ENCODE measurements at places on chromosomes 5 and 9. TPM values are rescaled to one million over a fixed set of nuclear protein-coding genes. Genes with fewer than 3 reads are reported as not detected.

DNA sequence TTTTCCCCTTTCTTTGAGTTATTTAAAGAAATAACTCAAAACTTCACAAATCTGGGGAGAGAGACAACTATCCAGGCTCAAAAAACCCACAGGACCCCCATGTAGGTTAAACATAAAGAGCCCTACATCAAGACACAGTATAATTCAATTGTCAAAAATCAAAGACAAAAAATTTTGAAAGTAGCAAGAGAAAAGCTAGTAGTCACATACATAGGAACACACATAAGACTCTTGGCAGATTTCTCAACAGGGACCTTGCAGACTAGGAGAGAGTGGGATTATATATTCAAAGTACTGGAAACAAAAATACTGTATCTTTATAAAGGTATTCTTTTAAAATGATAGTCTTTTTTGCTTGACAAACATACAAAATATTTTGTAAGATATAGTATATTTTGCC is 296.9 kb downstream of the OSTF1 start:
- DNase-seq = no peak

DNA sequence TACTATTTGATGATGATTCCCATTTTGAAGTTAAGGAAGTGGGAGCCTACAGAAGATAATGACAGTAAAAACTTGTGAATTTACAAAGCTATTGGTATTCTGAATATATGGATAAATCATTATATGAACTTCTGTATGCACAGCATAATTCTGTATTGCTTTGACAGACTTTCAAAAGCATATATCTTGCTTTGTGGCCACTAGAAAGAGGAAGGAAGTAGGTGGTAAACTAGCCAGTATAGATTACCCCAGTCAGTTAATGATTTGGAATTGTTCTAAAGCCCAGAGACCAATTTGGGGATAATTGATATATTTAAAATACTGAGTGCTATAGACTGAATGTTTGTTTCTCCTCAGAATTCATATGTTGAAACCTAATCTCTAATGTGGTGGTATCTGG is 53.0 kb downstream of the NR2F1 start:
- no peak for DNase-seq

- DNase-seq = no peak
Observed at GRCh38 chr9:37293664-37294524, 128.6 kb upstream of the GRHPR start.

GRCh38 chr9:135975834-135976233 is 14.7 kb upstream of the UBAC1 start:
- no peak for DNase-seq

DNA sequence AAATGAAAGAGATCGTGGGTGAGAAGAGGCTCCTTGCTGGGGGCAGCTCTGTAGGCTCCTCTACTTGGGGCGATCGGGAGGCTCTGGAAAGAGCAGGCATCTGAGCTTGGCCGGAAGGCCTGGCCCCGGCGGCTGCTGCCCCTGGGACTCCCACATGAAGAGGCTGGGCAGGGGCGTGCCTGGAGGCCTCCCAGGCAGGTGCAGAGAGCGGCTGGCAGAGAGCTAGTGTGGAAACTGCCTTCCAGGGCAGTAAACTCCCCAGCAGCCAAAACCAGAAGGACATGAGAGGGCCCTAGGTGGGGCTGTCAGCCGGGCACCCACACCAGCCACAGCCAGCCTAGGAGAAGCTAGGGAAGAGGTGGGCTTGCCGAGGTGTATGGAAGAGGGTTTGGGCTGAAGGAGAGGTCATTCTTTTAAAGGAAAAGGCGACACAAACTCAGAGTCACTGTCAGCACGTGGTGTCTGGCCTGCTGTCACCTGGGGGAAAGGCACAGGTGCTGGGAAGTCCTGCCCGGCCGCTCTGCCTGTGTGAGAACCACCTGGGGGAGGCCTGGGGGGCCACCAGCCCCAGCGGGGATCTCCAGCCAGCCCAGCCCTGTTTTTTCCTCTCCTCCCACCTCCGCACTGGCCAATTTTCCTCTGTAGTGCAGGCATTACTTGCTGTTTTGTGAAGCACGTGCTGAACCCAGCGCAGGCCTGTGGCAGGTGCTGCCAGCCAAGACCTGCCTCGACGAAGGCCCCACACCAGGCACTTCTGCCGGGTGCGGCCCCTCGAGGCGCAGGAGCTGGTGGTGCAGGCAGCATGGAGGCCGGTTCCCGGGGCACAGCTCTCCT is 44.8 kb upstream of the EGFL7 start:
- no peak for DNase-seq

DNA sequence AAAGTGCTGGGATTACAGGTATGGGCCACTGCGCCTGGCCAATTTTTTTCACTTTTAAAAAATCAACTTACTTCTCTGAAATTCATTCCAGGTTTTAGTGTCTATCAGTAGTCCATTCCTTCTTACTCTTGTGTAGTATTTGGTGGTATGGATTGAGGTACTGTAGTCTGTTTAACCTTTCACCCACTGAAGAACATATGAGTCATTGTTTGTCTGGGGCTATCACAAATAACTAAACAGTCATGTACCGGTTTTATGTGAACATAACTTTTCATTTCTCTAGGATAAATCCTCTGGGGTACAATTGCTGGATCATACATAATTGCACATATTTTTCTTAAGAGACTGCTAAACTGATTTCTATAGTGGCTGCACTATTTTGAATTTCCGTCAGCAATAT is 1188.0 kb upstream of the CDH9 start:
- DNase-seq = no peak

GRCh38 chr9:91682806-91683205 is 259.2 kb upstream of the NFIL3 start:
- no peak for DNase-seq

DNA sequence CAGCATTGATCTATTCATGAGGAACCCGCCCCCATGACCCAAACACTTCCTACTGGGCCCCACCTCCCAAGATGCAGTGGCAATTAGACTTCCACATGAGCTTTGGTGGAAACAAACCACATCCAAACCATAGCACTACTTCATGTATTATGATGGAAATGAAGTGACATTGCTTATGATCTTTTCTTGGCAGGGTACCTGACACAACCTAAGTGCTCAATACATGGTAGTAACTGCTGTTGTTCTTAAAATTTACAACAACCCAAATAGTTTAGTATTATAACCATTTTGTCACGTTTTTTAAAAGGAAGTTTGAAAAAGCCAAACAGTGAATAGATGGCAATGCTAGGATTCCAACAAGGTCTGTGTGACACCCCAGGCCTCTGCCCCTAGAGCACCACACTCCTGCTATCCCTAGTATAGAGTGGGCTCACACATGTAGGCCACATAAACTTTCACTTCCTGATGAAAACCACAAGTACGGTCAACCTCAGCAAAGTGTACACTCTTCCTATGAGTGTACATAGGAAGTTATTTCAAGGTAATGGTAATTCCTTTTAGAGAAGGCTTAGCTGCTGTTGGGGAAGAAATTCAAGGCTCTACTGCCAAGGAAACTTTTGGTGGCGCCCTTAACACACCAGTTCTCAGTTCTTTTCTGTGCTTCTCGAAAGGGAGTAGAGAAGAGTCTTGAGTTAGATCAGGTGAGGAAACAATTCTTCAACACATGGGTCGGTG is 97.6 kb downstream of the ARSB start:
- no peak for DNase-seq

GRCh38 chr5:82784521-82784920 is 292.7 kb downstream of the TMEM167A start:
- DNase-seq = no peak

- DNase-seq = peak; percentile 33
Observed at GRCh38 chr5:32217886-32218396, 43.8 kb upstream of the GOLPH3 start.

The C1QTNF2 gene
- total RNA-seq = 2.0 TPM

The PRRX2 gene
- not detected for total RNA-seq

The CDH18 gene
- total RNA-seq = 17.5 TPM

DNA sequence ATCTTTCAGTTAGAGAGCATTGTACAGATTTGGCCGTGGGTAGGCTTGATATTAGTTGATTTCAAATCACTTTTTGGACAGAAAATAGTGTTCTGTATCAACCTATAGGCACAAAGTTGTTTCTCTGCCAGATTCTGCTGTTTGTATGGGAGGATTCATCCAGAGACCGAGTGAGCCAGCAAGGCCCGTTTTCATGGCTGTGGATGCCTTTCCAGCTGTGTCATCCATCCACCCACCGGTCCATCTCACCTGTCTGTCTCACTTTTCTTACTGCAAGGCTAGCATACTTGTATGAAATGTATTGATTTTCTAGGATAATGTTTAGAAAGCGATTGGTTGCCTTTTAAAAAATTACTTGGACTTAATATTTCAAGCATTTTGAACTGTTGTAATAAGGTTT is 34.4 kb downstream of the ICE1 start:
- no peak for DNase-seq

GRCh38 chr9:113343732-113344231 is 3.7 kb upstream of the WDR31 start:
- peak; percentile 65 for DNase-seq

DNA sequence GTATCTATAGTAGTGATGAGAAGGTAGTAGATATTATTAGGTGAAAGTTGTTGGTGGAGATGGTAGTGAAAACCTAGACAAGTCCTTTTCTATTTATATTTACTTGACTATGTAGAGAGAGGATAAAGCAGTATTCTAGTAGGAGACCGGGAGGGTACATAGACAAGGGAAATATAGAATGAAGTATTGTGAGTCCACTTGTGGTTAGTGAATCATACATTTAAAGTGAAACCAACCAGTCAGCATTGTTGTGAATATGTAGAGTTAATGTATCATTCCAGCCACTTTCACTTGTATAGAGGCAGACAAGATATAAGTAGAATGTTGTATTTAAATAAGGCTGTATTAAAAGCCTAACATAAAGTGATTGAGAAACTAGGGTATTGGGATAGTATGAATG is 1711.3 kb upstream of the ACO1 start:
- DNase-seq = no peak

The EGFLAM gene
- total RNA-seq = 2.9 TPM

DNA sequence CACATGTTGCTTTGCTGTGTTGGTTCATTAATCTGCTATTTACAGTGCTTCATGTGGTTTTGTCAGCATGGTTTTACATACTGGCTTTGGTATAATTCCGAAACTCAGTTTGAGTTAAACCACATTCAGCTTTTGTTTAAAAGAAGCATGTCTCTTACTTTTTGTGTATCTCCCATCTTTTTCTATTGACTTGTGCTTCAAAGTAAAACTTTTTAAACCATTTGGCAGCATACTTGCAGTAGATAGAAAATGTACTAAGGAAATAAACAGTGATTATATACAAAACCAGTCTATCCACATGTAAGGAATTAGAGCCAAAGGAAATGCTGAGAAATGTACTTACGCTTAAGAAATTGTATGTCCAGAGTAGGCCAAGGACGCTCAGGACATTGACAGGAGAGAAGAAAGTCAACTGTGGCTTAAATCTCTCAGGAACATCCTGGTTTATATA is 286.9 kb downstream of the ARHGEF28 start:
- DNase-seq = no peak

DNA sequence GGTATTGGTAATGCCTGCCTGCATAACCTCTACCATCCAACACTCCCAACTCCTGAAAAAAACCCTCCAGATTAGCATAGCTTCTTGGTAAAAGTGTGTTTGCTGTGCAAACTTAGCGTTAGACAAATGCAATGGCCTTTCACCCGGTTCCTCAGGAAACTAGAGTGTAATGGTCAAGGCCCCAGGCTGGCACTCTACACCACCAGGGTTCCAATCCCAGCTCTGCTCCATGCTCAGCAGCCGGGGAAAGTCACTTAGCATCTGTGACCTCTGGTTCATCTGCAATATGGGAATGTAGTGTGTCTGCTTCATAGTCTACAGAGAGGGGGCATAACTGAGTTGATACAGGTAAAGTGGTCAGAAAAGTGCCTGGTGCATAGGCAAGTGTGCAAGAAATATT is 9.0 kb downstream of the FBP1 start:
- no peak for DNase-seq

GRCh38 chr9:123406016-123406415 is 50.0 kb downstream of the CRB2 start:
- no peak for DNase-seq

DNA sequence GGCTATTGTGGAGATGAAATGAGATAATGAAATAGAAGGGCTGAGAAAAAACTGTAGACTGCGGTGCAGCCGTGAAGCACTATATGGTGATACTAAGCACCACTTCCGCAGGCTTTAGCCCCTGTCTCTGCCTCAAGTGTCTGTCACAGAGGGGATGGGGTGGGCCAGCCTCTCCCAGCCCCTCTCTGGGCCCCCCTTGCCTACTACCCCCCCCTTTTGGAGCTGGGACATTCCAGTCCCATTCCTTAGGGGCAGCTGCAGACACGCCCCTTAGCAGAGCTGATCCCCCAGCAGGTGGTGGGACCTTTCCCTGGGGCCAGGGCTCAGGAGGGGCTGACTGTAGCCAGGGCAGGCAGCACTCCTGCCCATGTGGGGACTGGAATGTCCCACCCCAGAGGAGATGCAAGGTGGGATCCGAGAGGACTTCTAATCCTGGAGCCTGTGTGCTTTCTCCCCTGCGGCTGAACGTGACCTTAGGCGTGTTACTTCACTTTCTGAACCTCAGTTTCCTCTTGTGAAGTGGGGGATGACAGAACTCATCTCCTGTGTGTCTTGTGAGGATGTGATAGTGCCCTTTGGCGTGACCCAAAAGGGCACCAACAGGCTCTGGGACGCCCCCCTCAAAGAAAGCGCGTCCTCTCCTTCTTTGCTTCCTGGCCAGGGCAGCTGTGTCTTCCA is 1.9 kb downstream of the N4BP3 start:
- no peak for DNase-seq

The CATSPER3 gene
- total RNA-seq = 0.82 TPM

DNA sequence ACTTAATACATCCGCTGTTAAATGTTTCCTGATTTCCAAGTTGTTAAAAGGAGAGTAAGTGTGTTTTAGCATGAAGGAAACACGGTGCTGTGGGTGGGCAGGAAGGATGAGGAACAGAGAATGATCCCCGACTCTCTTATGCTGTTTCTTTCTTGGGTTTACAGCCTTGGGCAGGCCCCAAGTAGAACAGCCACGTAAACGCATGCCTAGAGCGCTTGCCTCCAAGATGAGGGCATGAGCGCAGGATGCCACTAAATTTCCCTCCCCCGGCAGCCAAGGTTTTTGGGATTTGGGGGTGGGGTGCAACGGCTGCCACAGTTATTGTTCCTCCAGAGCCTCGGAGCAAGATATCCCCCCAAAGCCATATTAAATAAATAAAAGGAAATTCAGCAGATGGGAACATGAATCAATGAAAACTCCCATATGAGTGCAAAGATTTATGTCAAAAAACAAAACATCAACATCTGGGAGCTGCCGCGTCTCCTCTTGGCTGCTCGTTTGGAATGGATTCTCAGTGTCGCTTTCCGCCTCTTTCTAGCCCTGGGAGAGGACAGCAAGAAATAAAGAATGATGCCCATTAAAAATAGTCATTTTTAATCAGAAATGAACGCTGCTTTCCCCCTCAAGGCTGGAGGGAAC is 10.0 kb upstream of the DELE1 start:
- no peak for DNase-seq

- DNase-seq = no peak
Observed at GRCh38 chr9:114071197-114071795, 6.8 kb downstream of the AMBP start.

GRCh38 chr9:26341545-26341944 is 551.1 kb downstream of the CAAP1 start:
- DNase-seq = no peak

GRCh38 chr5:138649775-138650174 is 74.6 kb upstream of the HSPA9 start:
- no peak for DNase-seq
